H1 (cell line): ENCODE measurements at places on chromosomes 6 and 20. TPM values are rescaled to one million over a fixed set of nuclear protein-coding genes. Genes with fewer than 3 reads are reported as not detected.

The C6orf15 gene
- total RNA-seq: not detected in 2 replicates

The SRSF6 gene
- total RNA-seq: 165 and 171 TPM in 2 replicates

The WFDC2 gene
- total RNA-seq: 77.9 and 86.0 TPM in 2 replicates

The SIRPB2 gene
- 0.28 TPM in 1 of 2 replicates, not detected in the other for total RNA-seq

DNA sequence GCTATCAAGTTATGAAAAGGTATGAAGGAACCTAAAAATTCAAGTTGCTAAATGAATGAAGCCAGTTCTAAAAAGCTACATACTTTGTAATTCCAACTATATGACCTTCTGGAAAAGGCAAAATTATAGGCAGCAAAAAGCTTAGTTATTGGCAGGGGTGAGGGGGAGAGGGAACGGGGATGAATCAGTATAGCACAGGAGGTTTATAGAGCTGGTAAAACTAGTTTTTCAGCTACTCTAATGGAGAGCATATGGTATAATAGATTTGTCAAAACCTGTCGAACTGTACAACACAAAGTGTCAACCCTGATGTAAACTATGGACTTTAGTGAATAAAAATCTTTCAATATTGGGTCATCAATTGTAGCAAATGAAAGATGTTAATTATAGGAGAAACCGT is 18.7 kb downstream of the MANEA start:
- no peak for DNase-seq

DNA sequence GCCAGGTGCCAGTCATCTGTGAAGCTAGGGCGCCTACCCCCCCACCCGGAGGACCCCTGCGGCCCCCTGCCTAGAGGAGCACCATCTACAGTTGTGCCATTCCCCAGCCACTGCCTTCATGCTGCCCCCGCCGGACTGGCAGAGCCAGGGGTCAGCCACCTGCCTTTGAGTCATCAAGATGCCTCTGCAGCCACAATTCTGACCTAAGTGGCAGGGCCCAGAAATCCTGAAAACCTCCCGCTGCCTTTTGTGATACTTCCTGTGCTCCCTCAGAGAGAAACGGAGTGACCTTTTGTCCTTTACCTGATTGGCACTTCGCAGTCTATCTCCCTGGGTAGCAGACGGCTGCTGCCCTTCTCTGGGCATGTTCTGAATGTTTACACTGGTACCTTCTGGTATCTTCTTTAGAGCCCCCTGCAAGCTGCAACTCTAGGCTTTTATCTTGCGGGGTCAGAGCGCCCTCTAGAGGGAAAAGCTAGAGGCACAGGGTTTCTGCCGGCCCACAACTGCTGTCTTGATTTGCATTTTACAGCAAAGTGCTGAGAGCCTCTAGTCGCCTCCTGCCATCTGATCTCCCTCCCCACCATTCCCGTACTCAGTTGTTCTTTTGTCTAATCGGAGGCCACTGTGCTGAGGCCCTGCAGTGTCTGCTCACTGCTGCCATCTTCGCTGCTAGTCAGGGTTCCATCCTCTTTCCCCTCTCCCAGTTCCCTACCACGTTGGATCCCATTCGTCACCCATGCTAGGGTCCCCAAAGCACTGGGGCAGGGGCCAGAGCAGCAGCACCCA is 26.9 kb downstream of the SPATA2 start:
- peak; percentile 76 for DNase-seq

- DNase-seq: no peak
Observed at GRCh38 chr6:97925504-97925903, 642.5 kb upstream of the MMS22L start.

- DNase-seq: no peak
Observed at GRCh38 chr6:139820210-139820609, 445.8 kb upstream of the CITED2 start.
